ENCODE measurements at places on chromosomes 2 and 18. TPM values are rescaled to one million over a fixed set of nuclear protein-coding genes. Genes with fewer than 3 reads are reported as not detected.

GRCh38 chr2:46952171-46952570, 36.6 kb upstream of the MCFD2 start:
- DNase-seq = no peak

NEB gene
- 1.1 TPM for total RNA-seq

DNA sequence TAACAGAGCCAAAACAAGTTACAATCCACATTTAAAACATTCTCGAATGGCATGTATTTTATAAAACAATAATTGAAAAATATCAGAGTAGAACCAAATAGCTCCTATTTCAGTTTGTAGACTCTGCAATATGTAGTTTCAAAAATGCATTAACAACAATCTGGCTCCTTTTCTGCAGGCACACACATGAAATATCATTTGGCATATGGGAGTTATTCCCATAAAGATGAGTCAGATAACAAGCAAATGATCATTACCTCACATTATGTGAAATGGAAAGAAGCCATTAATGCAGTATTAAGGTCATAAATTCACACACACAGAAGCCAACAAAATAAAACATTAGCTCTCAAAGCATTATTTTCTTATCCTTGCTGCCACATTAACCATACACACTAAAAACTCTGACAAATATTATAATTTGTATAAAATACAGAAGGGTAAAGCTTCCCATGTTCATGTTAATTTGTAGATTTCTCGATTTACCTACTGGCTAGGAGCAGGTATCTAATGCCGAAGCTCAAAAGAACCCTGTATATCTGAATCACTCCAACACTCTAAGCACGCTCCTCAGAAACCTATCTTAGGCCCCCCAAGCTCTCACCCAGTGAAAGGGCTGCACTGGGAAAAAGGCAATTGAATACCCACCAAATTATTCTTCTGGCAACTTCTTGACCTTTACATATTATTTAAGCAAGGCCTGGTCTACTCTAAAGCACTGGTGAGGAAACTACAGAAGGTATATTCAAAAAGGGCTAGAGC, 13.8 kb downstream of the NBAS start:
- DNase-seq = no peak

- no peak for DNase-seq
These were observed 172.0 kb downstream of the TNS1 start for GRCh38 chr2:217830807-217831206.

- DNase-seq = no peak
These were observed 6.2 kb downstream of the ALS2 start for GRCh38 chr2:201774546-201774945.
